Ascending aorta (tissue), 2 donors: ENCODE measurements at places on chromosomes 4 and X. TPM values are rescaled to one million over a fixed set of nuclear protein-coding genes. Genes with fewer than 3 reads are reported as not detected.

Gene CCSER1
- 8.9 TPM for total RNA-seq

Gene DKK2
- total RNA-seq: 10.3 TPM

Gene CHST7
- total RNA-seq: 64.6 TPM

DNA sequence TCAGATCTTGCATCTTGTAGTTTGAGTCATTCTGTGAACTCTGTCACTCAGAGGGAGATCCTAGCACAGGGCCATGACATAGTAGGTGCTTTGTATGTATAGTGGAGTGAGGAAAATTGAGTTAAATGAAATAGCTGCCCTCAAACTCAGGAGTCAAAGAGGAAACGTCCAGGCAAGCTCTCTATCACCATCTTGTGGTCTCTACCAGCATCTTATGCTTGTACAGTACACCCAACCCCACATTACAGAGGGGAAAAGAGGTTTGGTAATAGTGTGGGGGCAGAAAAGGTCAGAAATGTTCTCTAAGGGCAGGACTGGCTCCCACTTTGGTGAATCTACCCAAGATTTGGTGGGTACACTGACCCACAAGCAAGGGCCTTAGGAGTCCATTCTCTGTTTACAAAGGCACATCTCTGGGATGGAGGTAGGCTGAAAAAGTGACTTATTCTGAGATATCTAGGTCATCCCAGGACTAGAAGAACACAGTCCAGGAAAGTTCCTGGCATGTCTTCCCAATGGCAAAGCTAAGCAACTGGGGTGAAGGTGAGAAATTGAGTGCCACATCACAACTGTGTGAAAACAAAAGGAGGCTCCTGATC, 131.8 kb downstream of the OR13H1 start:
- DNase-seq: no peak

- DNase-seq: no peak
Observed at GRCh38 chr4:8058031-8058479, 100.6 kb downstream of the ABLIM2 start.

- DNase-seq: no peak
Observed at GRCh38 chr4:94530073-94530472, 78.3 kb downstream of the PDLIM5 start.

DNA sequence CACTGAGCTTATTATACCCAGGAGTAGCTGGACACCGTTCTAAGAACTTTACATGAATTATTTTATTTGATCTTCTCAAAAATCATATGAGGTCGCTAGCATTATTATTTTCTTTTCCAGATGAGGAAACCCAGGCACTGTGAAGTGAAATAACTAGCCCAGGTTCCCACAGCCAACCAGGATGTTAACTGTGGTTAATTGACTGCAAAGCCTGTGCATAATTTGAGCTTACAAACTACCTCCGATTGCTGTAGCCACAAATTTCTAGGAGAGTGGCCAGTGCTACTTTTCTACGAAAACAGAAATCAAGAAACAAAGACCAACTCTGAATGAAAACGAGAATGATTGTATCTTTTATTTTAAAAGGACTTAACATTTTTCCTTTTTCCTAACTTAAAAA, 27.2 kb downstream of the SPRY1 start:
- DNase-seq: no peak

- DNase-seq: no peak
Observed at GRCh38 chr4:11341337-11342043, 87.2 kb downstream of the HS3ST1 start.

- DNase-seq: no peak
Observed at GRCh38 chr4:68462691-68463090, 15.4 kb downstream of the TMPRSS11E start.

DNA sequence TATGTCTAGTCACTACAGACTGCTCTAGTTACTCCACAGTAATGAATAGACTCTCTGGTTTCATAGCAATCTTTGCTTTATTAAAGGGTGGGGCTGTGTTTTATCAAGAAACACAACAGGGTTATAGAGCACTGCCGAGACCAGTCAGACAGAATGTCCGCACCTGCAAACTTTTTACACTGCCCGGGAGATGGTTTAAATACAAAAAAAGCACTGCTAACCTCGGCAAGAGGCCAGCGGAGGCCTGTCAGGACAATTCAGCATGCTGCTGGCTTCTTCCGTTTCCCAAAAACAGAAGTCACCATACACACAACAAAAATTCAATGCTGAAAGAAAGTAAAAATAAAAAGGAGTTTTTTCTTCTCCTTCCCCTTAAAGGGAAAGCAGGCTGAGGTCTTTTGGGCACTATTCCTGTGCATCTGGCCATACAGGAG, 67.4 kb downstream of the IRF2 start:
- DNase-seq: no peak

DNA sequence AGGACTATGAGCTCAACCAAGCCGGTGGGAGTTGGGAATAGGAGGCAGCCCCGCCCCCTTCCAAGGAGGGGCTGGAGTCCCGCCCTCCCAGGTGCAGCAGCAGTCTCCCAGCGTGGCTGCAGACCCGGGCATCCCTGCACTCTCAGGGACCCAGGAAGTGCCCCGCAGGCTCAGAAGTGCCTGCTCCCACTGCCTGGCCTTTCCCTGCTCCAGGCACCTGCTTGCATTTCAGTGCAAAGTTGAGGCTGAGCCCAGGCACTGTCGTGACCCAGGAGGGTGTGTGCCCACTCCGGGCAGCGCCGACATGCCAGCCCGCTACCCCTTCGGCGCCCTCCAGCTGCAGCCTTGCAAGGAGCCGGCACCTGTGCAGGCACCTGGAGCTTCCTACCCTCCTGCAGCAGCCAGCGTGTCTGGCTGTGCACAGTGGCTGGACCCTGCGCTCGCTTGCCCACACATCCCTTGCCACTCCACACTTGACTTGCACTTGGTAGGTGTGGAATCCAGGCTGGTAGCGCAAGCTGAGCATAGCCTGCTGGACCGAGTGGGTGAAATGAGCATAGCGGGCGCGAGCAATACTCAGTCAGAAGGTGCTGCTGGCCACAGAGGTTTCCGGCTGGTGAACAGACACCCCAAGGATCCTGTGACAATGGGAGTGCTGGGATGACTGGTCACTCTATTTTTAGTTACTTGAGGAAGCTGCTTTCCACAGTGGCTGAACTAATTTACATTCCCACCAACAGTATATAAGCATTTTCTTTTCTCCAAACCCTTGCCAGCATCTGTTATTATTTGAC, 236.3 kb downstream of the PCDH10 start:
- DNase-seq: no peak
